ENCODE measurements at places on chromosomes 11 and 22.

- no peak for DNase-seq
These were observed 10.2 kb downstream of the SCUBE2 start for GRCh38 chr11:9081153-9081552.

GRCh38 chr11:80925321-80925720 is 1484.5 kb upstream of the TENM4 start:
- DNase-seq: no peak

- DNase-seq: no peak
These were observed 132.5 kb downstream of the ADAMTS15 start for GRCh38 chr11:130580891-130581492.

DNA sequence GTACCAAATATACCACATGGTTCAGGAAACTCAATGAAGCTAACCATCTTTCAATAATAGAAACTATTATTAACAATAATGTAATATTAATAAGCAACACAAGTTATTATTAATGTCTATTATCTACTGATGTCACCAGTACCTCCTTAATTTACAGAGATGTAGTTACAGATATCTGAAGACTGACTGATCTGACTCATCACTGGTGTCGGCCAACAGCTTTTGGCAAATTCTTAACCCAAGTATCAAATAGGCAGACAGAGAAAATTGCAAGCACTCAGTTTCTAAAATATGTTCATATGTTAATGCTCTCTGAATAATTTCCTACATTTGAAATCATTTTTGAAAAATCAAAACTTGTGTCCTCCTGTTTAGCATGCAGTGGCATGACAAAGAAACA is 100.4 kb upstream of the DDI1 start:
- DNase-seq: no peak

GRCh38 chr22:24002272-24002671 is 3.0 kb downstream of the GSTT4 start:
- DNase-seq: no peak

DNA sequence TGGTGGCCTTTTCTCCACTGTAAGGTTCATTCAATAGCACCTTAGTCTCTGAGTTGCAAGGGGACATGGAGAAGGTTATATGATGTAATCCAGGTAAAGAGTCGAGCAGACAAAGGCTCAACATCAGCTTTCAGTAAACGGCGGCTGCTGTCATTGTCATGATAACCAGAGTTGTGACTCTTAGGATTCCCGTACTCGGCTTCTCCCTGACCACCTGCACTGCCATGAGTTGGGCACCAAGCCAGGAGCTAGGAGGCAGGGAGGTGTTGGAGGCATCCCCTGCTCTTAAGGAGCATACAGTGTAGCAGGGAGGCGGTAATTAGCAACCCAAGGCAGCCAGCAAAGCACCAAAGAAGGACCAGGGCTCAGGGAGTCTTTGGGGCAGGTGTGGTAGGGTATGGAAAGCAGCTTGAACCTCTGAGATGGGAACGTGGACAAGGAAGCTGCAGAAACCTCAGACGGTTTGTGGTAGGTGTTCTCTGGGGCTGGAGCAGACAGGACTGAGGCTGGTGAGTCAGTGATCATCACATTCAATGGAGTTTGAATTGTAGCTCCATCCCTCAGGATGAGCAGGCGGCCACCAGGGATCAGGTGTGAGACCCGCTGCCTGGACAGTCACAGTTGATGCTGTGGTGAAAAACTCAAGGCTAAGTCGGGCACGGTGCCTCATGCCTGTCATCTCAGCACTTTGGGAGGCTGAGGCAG is 31.7 kb downstream of the LIF start:
- DNase-seq: no peak

DNA sequence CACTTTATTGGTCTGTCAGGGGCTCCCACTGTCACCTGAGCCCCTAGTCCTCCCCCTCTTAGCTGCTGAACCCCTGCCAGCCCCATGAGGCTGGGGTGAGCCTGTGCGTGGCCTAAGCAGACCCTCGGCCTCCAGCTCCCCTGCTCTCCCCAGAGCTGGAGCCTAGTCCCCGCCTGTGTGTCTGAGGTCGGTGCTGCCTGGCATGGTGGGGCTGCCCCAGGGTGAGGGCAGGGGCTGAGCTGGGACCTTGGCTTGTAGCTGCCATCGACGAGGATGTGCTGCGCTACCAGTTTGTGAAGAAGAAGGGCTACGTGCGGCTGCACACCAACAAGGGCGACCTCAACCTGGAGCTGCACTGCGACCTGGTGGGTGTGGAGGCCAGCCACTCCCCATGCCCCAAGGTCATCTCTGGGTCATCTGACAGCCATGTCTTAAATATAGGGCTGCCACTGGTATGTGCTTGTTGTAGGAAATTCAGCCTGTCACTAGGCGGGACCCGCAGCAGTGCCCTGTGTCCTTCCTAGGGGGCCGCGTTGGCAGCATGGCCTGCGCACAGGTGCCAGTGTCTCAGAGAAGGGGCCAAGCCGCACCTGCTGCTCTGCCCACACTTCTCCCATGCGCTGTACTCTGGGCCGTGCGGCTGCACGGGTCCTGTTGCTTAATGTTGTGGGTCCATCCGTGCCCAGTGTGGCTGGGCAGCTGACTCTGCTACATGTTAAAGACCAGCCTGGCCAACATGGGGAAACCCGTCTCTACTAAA is 21.0 kb downstream of the PPIL2 start:
- DNase-seq: no peak

GRCh38 chr22:32994041-32994830 is 63.9 kb downstream of the SYN3 start:
- DNase-seq: no peak

DNA sequence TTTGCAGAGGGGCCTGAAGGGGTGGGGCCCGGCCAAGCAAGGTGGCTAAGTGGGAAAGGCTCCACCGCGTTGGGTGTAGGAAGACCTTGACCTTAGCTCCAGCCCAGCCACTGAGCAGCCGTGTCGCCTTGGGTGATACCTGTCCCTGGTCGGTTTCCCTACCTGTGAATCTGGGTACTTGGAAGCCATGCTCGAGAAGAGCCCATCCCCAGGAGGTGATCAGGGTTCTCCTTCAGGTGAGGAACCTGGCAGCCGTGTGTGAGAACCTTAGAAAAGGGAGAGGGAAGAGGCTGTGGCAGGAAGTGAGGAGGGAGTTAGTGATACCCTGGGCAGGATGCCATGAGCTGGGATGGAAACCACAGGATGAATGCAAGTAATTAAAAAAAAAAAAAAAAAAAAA is 21.6 kb downstream of the PPARA start:
- no peak for DNase-seq

- DNase-seq: peak; percentile 35
These were observed 19.1 kb downstream of the TNRC6B start for GRCh38 chr22:40196628-40197360.

DNA sequence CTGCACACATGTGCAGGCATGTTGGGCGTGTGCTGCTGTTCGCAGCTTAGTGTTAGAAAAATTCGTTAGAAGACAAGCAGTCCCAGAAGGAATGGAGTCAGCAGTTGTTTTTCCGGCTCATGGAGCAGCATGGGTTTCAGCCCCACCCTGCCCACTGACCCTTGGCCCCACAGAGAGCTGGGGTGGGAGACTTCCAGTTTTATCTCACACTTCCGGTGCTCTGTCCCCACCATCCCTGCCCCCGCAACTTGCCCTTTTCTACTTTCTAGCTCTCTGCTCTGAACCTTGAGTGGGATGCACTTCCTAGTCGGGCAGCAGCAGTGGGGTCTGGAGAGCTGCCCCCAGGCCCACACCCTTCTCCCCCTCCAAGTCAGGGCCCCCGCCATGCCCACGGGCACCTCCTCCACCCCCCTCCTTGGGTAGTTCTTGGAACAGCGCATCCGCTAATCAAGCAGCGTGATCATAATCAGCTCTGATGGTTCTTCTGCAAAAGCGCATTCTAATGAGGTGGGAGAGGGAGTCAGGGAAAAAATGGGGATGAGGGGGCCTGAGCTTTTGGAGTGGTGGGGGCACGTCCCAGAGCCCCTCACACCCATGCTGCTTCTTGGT is 184.4 kb downstream of the CEP164 start:
- DNase-seq: no peak

DNA sequence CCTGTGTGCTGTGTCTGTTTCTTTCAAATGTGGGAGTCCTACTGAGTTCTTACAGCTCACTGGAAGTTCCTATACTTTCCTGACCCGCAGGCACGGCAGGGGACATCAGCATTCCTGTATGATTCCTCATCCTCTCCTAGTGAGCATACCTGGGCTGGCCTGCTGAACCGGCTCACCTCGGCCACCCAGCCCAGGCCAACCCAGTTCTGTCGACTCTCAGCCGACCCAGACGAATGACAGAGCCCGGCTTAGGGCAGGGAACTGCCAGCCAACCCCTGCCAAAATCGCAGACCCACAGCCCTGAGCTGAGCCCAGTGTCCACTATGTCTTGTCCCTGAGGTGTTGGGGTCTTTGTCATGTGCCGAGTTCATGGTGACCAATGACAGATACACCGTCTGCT is 339.7 kb downstream of the BRD1 start:
- no peak for DNase-seq

- no peak for DNase-seq
These were observed 19.8 kb upstream of the OOSP1 start for GRCh38 chr11:59918480-59918879.

DNA sequence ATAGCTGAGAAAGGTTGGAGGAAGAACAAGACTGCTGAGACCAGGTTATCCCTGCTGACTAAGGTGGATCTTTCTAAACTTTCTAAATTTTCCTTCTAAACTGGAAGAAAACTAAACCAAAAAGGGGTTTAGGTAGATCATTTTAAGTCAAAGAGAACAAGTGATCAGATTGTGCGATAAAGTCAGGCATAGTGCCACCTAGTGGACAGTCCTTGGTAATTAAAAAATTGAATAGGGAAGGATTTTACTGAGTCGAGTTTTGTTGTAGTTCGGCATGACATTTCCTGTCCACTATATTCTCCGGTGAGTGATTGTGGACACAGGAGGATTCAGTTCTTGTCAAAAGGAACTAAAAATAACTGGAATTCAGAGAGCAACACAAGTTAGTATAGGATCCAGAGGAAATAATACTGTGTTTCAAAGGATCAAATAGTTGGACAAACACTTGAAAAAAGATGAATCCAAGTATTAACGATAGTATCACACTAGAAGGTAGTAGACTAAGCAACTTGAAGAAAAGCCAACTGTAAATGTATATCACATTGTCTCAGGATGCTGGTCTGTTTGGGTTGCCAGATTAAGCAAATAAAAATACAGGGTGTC is 1236.4 kb downstream of the FAM181B start:
- no peak for DNase-seq

DNA sequence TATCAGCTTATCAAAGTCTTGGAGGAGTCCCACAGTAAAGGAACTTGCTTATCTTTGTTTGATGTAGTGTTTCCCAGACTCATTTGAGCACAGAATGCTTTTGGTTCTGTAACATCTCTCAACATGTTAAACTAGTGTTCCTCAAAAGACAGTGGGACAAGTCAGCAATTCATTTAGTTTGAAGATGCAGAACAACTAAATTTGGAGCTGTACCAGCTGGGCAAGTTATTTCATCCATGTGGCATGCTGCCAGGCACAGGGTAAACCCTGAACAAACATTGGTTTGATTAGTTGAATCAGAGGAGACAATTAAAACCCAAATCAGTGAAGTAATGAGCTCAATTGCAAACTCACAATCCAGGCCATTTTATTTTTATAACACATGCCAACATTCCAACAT is 141.2 kb downstream of the CSNK2A3 start:
- DNase-seq: no peak

GRCh38 chr22:23383491-23384361 is 196.4 kb downstream of the IGLL1 start:
- no peak for DNase-seq

DNA sequence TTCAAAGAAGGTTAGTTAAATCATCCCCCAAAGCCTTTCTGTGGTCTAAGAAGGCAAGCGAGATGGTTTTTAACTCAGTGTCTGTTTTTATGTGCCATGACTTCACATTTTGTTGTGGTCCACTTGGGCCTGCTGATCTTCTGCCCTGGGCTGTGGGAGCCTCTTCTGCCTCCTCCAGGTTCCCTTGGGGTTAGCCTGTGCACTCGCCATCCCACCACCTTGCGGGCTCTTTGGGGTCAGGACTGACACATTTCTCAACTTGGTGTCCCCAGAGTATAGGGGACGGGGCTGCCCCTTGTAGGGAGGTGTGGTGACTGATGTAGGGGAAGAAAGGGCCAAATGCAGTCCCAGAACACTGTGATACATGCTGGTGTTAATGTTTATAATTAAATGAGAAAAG is 207.0 kb downstream of the TBC1D22A start:
- no peak for DNase-seq

DNA sequence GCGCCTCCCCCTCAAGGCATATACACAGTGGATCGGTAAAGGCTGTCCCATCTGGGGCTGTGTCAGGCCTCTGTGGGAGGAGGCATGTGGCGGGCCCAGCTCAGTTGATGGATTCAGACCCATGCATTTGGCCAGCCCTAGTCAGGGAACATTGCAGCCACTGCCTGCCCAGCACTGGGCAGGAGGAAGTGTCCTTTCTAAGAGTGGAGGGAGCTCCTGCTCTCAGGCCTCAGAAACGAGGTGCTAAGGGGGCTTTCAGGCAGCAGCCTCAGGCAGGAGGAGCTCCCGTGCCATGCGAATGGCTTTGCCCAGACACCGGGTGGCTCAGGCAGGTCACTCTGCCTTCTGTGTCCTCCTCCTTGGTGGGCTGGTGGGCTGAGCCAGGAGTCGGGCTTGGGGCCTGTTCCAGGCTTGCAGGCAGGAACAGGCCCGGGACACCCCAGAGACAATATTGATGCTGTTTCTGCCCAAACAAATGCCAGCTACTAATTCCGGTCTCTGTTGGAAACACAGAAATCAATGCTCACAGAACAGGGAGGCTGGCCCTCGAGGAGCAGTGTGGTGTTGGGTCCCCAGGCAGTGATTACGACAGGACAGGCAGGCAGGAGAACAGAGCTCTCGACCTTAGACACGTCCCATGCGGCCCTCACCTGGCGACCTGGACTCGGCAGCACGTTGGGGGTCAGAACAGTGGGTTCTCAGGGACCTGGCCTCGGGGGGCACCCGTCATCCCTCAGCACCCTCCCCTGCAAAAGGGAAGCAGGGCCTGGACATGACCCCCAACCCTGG is 42.3 kb upstream of the CCDC188 start:
- no peak for DNase-seq

DNA sequence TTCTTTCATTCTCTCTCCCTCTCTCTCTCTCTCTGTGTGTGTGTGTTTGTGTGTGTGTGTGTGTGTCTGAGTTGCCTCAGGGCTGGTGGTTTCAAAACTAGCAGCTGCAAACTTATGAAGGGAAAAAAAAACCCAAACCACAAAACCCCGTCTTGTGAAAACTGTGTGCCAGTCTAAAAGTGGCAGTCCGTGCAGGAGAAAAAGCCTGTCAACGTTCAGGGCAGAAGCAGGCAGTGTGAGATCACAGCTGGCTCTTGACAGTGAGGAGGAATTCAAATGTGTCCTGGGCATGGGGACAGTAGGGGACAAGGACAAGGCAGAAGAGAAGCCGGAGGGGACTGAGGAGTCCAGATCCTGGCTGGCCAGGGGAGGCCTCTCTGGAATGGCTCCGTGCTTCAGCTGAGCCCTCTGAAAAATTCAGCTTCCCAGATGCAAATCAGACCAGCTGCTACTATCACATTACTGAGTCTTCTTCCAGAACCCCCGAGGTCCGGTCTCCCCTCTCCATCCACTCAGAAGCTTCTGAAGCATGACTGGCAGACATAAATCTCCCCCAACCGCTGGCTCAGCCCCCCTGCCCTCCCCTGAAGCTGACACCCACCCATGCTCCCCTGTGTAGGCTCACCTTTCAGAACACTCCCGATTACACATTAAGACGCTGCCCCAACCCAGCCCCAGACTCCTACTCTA is 31.9 kb downstream of the FLI1 start:
- no peak for DNase-seq

Measured in pulmonary artery endothelial cell (primary cell).